ENCODE measurements at places on chromosomes 5 and 9. TPM values are rescaled to one million over a fixed set of nuclear protein-coding genes. Genes with fewer than 3 reads are reported as not detected.

DNA sequence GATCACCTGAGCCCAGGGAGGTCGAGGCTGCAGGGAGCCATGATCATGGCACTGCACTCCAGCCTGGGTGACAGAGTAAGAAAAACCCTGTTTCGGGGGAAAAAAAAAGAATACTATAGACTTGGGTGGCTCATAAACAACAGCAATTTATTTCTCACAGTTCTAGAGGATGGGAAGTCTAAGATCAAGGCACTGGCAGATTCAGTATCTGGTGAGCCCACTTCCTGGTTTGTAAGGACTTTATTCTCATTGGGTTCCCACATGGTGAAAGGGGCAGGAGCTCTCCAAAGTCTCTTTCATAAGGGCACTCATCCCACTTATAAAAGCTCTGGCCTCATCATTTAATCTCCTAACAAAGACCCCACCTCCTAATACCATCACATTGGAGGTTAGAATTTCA is 8.7 kb downstream of the HINT1 start:
- no peak for DNase-seq

- DNase-seq = no peak
Measured at GRCh38 chr5:35678661-35679060, 61.0 kb downstream of the SPEF2 start.

GRCh38 chr9:124770359-124771020 is 621 bp downstream of the NR6A1 start:
- no peak for DNase-seq

DNA sequence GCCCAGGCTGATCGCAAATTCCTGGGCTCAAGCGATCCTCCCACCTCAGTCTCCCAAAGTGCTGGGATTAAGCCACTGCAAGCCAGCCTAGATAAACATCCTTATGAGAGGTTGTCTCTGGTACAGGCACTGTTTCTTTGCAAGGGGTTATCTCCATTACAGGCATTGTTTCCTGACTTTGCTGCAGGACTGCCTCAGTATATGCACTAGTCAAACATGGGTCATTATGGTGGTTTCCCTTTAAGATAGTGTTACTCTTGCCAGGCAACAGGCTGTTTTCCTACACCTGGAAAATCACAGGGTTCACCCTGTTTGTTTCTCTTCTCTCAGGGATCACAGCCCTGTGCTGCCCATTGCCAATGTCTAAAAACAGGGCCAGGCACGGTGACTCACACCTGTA is 7.8 kb upstream of the CLTB start:
- no peak for DNase-seq

- DNase-seq = peak; percentile 26
Measured at GRCh38 chr5:17203329-17204132, 13.9 kb upstream of the BASP1 start.

- DNase-seq = peak; percentile 43
Measured at GRCh38 chr9:123867034-123867433, 62.9 kb downstream of the DENND1A start.

DNA sequence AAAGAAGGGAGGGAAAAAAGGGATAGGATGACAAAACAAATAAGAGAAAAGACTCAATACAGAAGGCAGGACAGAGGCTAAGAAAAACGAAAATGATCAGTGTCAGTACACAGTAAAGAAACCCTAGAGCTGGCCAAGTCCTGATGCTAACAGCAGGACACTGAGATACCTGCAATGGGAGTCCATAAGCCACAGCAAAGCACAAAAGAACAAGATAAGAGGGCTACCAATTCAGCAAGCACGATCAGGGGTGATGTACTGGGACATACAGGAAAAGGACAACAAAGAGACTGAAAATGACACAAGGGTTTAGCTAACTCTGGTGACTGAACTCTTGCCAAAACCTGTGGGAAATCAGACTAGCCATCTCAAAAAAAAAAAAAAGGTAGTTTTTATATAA is 1072.6 kb upstream of the COX7C start:
- no peak for DNase-seq

- no peak for DNase-seq
Measured at GRCh38 chr5:59842999-59843398, 50.5 kb downstream of the PDE4D start.

DNA sequence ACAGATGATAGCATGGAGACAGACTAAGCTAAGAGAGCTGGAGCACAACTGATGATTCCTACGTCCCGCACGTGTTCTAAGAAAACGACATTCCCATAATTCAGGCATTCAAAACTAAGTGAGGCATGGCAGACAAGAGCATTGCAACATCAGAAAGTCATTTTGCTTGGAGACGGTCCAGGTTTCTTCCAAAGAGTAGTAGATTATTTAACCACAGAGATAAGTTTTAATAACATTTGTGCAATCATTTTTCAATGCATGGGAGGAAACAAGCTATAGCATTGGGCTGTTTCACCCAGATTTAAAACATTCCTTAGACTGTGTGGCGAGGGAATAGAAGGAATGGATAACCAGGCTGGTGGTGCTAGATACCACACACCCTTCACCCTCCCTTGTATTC is 117.2 kb downstream of the APBA1 start:
- no peak for DNase-seq

DNA sequence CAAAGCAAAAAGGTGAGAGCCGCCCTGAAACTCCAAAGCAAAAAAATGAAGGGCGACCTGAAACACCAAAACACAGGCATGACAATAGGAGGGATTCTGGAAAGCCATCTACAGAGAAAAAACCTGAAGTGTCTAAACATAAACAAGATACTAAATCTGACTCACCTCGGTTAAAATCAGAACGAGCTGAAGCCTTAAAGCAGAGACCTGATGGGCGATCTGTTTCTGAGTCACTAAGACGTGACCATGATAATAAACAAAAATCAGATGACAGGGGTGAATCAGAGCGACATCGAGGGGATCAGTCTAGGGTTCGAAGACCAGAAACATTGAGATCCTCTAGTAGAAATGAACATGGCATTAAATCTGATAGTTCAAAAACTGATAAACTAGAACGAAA is 108.8 kb downstream of the NIPBL start:
- DNase-seq = no peak

GRCh38 chr5:74316064-74316603 is 324.4 kb downstream of the ENC1 start:
- DNase-seq = no peak

- no peak for DNase-seq
Measured at GRCh38 chr9:124873664-124874063, 11.7 kb downstream of the ARPC5L start.

DNA sequence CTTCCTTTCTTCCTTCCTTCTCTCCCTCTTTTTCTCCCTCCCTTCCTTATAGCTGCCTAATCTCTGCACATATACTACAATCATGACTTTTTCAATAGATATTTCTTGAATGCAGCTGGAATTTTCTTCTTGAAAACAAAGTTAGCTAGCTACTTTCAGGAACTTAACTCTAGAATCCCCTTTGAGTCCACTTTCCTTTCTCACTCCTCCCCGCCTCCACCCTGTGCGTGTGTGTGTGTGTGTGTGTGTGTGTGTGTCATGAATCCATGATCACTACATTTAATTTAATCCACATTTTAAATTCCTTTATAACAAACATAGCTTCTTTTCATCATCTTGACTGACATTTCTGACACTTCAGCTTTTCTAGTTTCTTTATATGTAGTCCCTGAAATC is 167.5 kb upstream of the KLF9 start:
- no peak for DNase-seq

DNA sequence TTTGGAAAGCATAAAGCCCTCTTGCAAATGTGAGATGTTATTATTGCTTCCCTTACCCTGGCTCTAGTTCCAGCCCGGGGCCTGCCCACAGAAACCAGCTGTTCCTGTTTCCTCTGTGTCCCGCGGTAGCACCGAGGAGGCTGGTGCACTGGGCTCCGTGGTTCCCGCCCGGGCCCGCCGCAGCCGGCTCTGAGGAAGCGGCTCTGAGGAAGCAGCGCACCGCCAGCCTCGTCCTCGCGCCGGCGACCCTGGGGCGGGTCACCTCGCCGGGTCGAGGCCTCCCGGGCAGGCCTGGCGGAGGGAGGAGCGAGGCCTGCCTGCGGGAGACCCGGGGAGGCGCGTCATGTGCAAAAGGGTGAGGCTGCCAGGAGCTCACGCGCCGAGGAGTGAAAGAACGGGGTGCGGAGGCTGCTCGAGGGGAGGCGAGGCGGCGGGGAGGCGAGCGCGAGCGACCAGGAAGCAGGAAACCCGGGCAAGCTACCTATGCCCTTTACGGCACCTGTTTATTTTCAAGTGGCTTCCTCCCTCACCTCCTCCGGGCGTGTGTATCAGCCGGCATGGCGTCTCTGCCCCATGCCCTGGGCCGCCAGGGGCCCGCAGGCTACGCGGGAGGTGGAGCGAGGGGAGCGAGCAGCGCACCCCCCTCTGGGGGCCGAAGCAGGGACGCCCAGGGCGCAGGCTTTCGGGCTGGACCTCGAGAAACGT is 61.3 kb upstream of the MEGF10 start:
- peak; percentile 28 for DNase-seq

- peak; percentile 39 for DNase-seq
Measured at GRCh38 chr5:163473635-163474243, 13.3 kb downstream of the HMMR start.

DNA sequence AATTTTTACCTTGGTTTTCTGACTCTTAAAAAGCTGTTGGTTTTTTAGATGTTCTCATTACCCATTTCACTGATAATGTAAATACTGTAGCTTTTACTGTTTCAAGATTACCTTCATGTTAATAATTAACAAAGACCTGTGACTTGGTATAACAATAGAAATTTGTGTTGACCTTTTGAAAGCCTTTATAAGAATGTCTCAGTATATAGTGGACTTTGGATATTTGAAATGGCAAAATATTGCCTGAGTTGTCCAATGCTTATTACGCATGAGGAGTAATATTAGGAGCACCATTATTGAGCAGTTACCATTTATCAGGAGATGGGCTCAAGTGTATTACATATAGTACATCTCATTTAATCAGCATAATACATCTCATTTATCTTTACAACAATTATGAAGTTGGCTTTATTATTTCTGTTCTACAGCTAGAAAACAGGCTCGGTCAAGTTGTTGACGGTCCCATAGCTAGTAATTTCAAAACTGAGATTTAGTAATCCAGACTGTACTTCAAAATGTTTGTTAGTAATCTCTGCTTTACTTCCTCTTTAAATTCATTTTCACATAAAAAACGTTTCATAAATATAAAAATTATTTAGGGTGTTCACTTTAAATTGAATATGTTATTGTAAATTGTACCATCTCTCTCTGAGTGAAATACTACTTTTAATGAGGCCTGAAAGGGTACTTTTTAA is 50.7 kb upstream of the FKTN start:
- no peak for DNase-seq

DNA sequence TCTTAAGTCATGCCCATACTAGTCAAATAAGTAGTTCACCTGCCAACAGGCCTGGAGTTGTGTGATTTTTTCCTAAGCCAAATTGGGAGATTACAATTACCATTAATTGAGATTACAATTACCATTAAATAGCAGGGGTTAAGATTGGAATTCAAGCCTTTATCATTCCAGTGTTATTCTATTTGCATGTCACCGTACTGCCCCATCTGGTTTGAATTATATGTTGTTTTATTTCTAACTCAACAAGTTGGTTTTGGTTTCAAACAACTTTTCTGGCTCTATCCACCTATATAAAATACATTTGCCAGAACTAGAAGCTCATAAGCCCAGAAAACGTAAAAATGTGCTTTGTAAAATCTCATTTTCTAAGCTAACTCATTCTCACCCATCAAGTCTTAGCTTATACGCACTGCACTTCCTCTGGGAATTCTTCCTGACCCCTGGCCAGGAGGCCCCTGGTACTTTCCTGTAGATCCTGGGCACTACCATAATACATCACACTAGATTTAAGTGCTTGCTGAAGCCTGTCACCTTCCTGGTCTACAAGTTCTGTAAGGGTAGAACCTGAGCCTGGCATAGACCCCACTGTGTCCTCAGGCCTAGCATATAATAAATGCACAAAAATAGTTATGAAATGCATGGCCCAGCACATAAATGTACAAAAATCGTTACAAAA is 242.0 kb upstream of the TRPM3 start:
- no peak for DNase-seq

GRCh38 chr5:165829504-165829903 is 2324.1 kb downstream of the MAT2B start:
- no peak for DNase-seq

DNA sequence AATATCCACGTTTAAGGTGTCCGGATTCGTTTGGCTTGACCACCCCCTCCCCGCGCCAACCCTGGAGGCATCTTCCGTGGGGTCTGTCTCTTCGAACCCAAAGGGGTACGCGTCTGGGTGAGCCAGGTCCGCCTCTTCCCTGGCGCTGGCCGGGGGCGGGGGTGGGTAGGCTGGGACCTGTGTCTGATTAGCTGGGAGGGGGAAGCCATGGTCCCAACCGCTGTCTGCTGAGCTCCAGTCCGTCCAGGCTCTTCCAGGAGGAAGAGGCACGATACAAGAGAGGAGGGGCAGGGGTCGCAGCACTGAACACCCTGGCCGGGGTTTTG is at the start of gene LVRN:
Gene LVRN, plus strand, starts transcription at position 237 of the 326 bp plus-strand sequence. CDS start 143 bp downstream, outside the sequence.
- DNase-seq = no peak

- DNase-seq = no peak
Measured at GRCh38 chr9:89465001-89465451, 32.9 kb downstream of the SEMA4D start.

DNA sequence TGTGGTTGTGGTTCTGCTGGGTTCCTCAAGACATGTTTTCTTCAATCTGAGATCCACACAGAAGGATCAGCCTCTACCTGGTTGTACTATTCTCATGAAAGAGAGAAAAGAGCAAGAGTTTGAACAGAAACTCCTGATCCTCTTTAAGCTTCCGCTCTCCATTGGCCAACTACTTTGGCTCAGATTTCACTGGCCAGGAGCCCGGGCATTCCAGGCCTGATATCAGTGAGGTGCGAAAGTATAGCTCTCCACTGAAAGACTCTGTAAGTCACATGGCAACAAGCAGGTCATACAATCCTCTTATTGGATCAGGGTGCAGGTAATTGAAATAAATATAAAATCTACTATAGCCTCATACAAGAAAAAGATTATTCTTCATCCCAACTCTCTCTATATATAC is 920.5 kb downstream of the TLE4 start:
- no peak for DNase-seq

- DNase-seq = no peak
Measured at GRCh38 chr9:29348999-29349398, 1775.7 kb upstream of the C9orf72 start.

DNA sequence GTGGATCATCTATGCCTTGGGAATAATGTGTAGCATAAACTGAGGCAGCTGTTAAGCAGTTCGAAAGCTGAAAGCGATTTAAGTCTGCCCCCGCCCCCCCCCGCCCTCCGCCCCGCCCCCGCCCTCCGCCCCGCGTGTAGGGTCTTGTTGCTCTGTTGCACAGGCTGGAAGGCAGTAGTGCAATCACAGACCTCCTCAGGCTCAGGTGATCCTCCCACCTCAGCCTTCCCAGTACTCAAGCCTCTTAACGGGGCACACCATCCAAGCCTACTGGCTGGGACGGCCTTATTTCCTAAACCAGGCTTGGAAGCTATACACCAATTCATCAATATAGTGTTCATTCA is 945 bp downstream of the ANKDD1B start:
- no peak for DNase-seq

- no peak for DNase-seq
Measured at GRCh38 chr5:53151713-53152458, 42.3 kb upstream of the MOCS2 start.

Gene AFAP1L1
- 0.18 TPM for polyA plus RNA-seq

Gene TEX48
- polyA plus RNA-seq = not detected

Gene OR1Q1
- polyA plus RNA-seq = not detected

Gene KCNV2
- polyA plus RNA-seq = not detected

Gene IFNE
- polyA plus RNA-seq = not detected

Gene SAPCD2
- 0.18 TPM for polyA plus RNA-seq

Gene DMRT2
- polyA plus RNA-seq = not detected

Gene PHF24
- not detected for polyA plus RNA-seq

Gene DEPDC1B
- not detected for polyA plus RNA-seq

Gene AK8
- 0.12 TPM for polyA plus RNA-seq

Gene CD180
- 0.22 TPM for polyA plus RNA-seq

Gene ORM2
- polyA plus RNA-seq = not detected

Gene CEL
- polyA plus RNA-seq = not detected

Gene PCDHGB6
- polyA plus RNA-seq = 0.12 TPM

Gene SSNA1
- 106 TPM for polyA plus RNA-seq
